Stimulated activated CD8-positive, alpha-beta memory T cell treated with anti-CD3 and anti-CD28 coated beads, Interleukin-4, amount 100 ng/mL, for 4 hours (primary cell): ENCODE measurements at places on chromosomes 13 and 19.

- no peak for DNase-seq
These were observed 82.2 kb downstream of the SLAIN1 start for GRCh38 chr13:77779552-77780272.

DNA sequence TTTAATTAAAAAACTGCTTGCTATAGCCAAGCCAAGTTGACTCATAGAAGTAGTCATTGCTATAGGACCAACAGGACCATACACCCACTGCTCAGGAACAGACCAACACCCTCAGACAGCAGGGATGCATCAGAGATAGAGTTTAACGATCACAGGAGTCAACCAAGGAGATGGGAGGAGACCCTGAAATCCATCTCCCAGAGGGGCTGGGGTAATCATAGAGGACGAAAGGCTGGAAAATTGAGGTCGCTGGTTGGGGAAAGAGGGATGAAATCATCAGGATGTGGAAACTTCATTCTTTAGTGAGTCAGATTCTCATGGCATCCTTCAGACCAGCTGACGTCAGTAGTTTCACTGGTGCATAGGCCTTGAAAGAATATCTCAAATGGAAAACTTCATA is 160.4 kb upstream of the GPC6 start:
- DNase-seq, result no peak

GRCh38 chr19:19276386-19276785 is 3.3 kb upstream of the TM6SF2 start:
- DNase-seq, result no peak

GRCh38 chr19:18000480-18000914 is 7.5 kb upstream of the ARRDC2 start:
- DNase-seq, result no peak

- no peak for DNase-seq
These were observed 468 bp downstream of the S1PR5 start for GRCh38 chr19:10516671-10517286.

DNA sequence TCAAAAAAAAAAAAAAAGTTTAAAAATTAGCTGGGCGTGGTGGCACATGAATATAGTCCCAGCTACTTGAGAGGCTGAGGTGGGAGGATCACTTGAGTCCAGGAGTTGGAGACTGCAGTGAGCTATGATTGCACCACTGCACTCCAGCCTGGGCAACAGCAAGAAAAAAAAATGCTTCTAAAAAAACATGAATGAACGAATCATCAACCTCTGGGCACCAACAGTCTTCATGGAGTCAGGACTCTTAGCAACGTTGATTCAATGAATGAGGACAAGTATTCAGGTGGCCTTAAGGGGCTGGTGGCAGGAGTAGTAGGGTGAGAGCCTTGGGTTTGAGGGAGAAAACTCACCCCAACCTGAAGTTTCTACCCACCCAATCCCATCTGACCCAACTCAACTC is 20.6 kb upstream of the OLFM2 start:
- no peak for DNase-seq

- no peak for DNase-seq
These were observed 450 bp downstream of the FBXW9 start for GRCh38 chr19:12695997-12696365.

GRCh38 chr19:29480507-29480906 is 45.3 kb upstream of the VSTM2B start:
- no peak for DNase-seq

GRCh38 chr13:23842406-23842805 is 46.8 kb downstream of the MIPEP start:
- no peak for DNase-seq

DNA sequence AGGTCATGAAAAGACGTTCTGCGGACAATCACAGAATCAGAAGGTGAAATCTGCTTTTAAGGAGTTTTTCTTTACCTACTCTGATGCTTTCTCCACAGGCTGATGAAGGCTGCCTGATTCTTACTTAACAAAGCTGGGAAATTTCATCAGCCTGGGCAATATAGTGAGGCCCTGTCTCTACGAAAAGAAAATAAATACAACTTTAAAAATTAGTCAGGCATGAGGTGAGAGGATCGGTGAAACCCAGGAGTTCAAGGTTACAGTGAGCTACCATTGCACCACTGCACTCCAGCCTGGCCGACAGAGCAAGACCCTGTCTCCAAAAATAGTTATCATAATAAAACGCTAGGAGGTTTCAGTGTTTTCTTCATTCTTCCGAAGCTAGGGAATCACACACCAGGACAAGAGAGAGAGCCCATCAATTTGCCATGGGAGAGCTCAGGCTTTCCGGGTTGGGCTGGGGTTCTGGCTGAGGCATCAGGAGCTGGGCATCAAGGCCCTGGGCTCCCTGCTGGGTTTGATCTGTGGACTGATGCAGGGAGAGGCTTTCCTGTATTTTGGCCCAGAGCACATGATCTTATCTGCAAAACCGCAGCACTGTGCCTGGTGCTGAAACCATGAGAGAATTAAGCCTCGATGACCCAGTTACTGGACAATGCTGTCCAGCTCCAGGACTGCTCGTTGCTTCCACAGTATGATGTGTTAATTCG is 25.1 kb upstream of the CEBPG start:
- no peak for DNase-seq

DNA sequence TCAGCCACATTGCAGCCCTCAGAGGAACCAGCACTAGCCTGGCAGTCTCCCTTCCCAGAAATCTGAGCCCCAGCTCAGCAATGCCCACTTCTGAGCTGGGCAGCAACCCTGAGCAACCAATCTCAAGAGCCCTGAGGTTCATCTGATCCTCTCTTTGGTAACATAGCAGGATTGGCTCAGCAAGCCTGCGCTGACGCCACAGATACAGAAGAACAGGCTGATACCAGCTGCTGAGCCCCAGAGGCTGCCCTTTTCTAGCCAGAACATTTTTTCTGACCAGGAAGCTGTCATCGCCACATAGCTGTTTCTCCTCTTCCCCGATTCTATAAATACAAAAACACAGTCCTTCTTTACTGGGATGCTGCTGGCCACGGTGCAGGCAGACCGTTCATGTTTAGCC is 59.8 kb downstream of the TRPM4 start:
- no peak for DNase-seq

DNA sequence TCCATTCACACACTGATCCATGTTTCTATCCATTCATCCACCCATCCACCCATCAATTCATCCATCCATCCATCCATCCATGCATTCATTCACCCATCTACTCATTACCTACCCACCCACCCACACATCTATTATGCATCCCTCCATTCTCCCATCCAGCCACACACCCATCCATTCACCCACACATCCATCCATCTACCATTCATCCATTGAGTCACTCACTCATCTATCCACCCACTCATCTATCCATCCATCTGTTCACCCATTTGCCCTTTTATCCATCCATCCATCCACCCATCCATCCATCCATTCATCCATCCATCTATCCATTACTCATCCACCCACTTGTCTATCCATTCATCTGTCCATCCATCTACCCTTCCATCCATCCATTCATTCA is 30.1 kb downstream of the CELF5 start:
- DNase-seq, result no peak

- DNase-seq, result no peak
These were observed 7.0 kb downstream of the ZNF749 start for GRCh38 chr19:57441979-57442752.

DNA sequence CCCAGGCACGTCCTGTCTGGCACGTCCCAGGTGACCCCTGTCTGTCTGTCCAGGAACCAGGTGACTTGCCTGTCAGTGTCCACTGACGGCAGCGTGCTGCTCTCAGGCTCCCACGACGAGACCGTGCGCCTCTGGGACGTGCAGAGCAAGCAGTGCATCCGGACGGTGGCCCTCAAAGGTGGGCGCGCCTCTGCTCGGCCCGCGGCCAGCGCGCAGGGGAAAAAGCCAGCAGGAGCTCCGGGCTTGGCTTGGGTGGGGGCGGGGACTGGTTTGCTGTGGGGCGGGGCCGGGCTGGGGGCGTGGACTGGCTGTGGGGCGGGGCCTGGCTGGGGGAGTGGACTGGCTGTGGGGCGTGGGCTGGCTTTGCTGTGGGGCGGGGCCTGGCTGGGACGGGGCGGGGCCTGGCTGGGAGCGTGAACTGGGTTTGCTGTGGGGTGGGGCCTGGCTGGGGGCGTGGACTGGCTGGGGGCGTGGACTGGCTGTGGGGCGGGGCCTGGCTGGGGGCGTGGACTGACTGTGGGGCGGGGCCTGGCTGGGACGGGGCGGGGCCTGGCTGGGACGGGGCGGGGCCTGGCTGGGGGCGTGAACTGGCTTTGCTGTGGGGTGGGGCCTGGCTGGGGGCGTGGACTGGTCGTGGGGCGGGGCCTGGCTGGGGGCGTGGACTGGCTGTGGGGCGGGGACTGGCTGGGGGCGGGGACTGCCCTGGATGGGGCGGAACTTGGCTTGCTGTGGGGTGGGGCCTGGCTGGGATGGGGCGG is 7.2 kb downstream of the WDR18 start:
- DNase-seq, result no peak

DNA sequence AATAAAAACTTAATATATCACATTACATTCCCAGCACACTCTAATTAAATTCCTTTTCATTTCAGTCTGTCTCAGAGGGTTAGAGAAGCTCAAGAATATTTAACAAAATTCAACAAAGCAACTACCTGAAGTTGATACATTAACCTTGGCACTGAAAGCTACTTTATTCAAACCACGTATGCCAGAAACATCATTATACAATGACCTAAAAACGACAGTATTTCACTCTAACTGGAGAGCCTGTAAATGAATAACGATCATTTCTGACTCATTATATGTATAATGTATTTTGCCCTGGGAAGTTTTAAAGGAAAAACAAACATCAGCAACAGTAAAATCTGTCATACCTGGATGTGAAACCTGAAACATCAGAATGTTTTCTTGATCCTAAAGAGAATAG is 270.1 kb downstream of the SLITRK5 start:
- no peak for DNase-seq

GRCh38 chr19:5228932-5229777 is 111.5 kb downstream of the PTPRS start:
- no peak for DNase-seq

DNA sequence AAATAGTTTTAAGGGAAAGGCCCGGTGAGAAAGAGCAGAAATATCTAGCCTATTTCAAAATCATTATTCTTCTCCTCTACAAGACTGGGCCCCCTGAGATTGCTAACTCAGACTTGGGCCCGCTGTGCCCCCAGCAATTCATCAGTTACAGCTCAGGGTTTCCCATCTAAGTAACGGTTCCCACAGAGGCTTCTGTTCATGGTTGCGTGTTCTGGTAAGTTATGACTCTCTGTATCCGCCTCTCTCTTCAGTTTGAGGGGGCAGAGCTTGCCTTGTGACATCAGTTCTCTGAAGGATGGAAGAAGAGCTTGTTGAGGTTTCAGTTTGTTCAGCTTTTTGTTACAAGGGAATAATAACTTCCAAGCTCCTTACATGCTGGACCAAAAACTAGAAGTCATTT is 11.6 kb downstream of the ZNF57 start:
- DNase-seq, result no peak

GRCh38 chr13:30581582-30581981 is 36.1 kb upstream of the USPL1 start:
- DNase-seq, result no peak

GRCh38 chr13:72952529-72953141 is 106.2 kb upstream of the KLF5 start:
- DNase-seq, result no peak

GRCh38 chr13:20702915-20703779 is at the start of gene IL17D:
TSS of gene IL17D (plus strand) at chr13:20703699. CDS start at chr13:20704002, 303 bp downstream.
- peak; percentile 10 for DNase-seq

- no peak for DNase-seq
These were observed 8.1 kb downstream of the CYP2A13 start for GRCh38 chr19:41096353-41096752.

- no peak for DNase-seq
These were observed 65.0 kb downstream of the RASA3 start for GRCh38 chr13:114067381-114067885.

DNA sequence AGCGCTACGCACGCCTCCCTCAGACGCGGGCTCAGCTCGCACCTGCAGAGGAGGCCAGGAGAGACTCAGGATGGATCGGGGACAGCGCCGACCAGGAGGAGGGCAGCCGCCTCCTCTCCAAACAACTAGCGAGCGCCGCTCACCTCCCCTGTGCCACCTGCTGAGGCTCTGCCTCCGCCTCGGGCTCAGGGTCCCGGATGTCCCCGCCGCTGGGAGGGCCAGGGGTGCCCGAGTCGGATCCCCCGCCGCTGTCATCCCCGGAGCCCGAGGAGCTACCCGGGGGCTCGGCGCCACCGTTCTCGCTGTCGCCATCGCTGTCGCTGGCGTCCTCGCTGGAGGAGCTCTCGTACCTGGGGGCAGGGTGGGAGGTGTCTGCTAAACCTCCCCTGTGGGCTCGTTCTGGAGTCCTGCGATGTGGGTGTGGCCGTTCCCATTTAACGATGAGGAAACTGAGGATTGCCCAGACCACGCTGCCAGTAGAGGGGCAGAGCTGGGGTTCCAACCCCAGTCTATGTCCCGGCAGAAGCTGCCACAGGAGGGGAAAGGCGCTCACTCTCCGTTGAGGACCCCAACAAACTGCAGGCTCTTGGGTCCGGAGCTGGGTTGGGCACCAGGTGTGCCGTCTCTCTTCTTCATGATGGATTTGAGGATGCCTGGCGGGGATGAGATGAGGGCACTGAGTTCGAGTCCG is 9.2 kb downstream of the KANK3 start:
- no peak for DNase-seq

GRCh38 chr19:40134866-40135265 is 44.1 kb upstream of the ZNF780A start:
- no peak for DNase-seq

DNA sequence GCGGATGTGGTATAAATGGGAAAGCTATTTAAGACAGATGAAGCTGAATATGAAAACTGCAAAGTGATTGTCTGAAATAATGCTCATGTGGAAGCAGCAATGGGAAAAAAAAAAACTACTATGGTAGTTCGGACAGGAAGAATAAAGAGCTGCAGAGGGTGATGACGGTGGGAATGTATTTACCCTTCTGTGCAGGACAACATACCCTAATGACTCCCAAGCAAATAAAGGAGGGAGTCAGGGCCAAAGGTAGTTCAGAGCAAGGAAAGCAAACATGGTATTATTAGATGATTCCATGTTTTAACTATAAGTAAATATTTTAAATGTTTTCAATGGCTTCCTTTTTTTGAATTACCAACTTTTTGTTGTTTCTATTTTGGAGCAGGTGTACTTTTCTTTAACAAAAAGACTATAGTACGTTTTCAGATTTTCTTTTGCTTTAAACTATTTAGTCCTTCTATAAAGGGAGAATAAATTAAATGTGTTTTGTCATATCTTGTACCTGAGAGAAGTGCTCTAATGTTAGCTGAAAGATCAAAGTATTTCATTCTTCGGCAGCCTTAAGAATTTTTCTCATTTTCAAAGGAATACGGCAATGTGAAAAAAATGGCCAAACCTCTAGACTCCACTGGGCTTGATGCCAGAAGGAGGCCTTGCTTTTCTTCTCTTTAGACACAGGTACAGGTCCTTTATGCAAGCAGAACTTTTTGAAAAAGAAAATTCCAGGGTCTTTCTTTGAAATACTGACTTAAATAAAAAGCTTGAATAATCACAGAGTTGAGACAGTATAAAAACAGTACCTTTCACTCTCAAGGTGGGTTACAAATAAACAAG is 67.8 kb upstream of the ZDHHC20 start:
- DNase-seq, result no peak

- no peak for DNase-seq
These were observed 608 bp downstream of the MYADM start for GRCh38 chr19:53868091-53868891.

GRCh38 chr19:45591004-45591637 is 6.5 kb upstream of the OPA3 start:
- no peak for DNase-seq

GRCh38 chr19:55285229-55285890 is 1.6 kb downstream of the BRSK1 start:
- no peak for DNase-seq
